Hepatocyte (in vitro differentiated cells): ENCODE measurements at places on chromosomes 4 and X. TPM values are rescaled to one million over a fixed set of nuclear protein-coding genes. Genes with fewer than 3 reads are reported as not detected.

DNA sequence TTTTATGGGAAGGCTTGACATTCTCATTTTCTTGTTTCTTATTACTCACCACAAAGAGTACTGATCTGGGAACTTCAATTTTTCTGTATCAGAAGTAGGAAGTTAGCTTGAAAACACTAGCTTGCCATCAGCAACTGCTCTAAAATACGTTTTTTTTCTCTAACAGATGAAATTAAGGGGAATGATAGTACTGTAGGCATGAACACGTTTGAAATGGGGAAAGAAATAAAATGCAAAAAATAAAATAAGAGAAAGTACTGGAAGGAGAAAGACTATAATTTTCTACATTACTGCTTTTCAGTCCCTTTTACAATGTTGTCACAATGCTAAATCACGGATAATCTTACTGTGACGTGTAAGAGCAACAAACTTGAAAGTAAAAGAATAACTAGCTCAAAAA is 1.5 kb downstream of the RADX start:
- DNase-seq, result no peak

- DNase-seq, result peak; percentile 92
Observed at GRCh38 chr4:141133146-141133998, at the start of gene RNF150. Gene RNF150 (minus strand): TSS chr4:141133469.

GRCh38 chr4:156673483-156673882 is 298.1 kb downstream of the PDGFC start:
- no peak for DNase-seq

DNA sequence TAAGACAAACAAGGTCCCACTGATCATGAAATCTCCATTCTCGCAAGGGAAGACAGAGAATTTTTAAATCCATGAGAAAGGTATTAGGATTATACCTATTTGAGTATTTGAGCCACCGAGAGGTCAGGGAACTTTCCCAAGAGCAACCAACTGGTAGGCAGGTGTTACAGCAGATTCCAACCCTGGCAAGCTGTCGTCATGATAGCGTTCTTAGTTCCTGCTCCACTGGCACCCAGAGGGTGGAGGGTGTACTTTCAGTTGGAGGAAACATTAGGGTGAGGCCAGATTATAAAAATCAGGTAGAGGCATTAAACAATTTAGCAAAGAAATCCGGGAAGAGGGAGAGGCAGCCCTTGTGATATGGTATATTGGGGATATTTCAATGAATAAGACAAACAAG is 23.3 kb downstream of the COQ2 start:
- DNase-seq, result no peak

GRCh38 chr4:39063430-39063829 is 1.4 kb downstream of the KLHL5 start:
- DNase-seq, result no peak

GRCh38 chrX:51759055-51759839 is 16.0 kb downstream of the GSPT2 start:
- DNase-seq, result no peak

DNA sequence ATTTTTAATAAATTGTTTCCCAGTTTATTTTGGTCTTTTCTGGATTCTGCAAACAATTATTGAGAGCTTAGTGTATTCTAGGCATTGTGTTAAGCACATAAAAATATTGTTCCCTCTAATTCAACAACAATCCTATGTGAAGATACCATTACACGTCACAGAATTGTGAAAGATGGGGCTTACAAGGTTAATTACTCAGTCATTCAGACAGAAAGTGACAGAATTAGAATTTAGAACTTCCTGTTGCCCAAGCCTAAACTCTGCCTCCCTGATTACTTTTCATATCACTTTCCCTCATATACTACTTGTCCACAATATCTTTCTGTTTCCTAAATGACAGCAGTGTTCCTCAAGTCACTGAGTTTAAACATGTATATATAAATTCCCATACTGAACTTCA is 186.7 kb upstream of the VEGFC start:
- DNase-seq, result no peak

DNA sequence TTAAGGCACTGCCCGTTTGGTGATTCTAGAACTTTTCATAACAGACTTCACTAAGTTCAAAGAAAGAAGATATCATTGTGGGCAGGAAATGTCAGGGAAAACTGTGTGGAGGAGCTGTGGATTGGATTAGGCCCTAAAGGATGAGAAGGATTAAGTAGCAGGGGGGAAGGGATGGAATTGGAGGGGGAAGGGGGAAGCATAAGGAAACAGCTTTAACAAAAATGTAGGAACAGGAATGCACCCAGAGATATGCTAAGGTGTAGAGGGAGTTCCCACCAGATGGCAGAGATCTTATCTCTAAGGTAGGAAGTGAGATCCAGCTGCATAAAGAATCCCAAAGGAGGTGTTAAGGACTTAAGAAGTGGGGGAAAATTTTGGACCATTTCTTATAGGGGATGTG is 114.5 kb downstream of the LARP7 start:
- DNase-seq, result no peak

DNA sequence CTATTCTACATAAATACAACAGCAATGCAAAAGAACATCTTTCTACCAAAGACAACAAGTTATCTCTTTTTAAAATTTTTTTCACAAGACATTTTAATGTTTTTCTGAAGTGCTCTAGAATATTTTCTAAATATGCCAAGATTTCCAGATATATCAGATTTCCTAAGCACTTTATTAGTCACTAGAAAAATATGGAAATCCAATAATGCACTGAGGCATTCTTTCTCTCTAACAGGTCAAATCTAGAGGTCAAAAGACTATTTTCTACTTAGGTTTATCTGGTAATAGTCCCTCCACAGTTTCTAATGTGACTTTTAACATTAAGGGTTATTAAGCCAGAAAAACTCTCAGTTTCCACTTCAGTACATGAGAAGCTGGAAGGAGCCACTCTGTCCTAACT is 1041.2 kb upstream of the INTU start:
- DNase-seq, result no peak

- no peak for DNase-seq
Observed at GRCh38 chr4:7654550-7655445, 220.1 kb upstream of the PSAPL1 start.

The IL2 gene
- polyA plus RNA-seq, result not detected in 2 replicates

The NSD2 gene
- 22.0 and 25.7 TPM in 2 replicates for polyA plus RNA-seq

The VSIG4 gene
- polyA plus RNA-seq, result 3.2 and 5.6 TPM in 2 replicates

The CAPN6 gene
- 22.2 and 22.9 TPM in 2 replicates for polyA plus RNA-seq

The MFSD8 gene
- 12.8 and 17.0 TPM in 2 replicates for polyA plus RNA-seq

The CXXC4 gene
- polyA plus RNA-seq, result 2.6 and 2.8 TPM in 2 replicates

The STARD8 gene
- polyA plus RNA-seq, result 1.1 and 2.8 TPM in 2 replicates

The RRH gene
- polyA plus RNA-seq, result not detected in 2 replicates
